ENCODE measurements at places on chromosomes 2 and 18.

GRCh38 chr18:60021556-60021955 is 121.8 kb downstream of the PMAIP1 start:
- DNase-seq = no peak

DNA sequence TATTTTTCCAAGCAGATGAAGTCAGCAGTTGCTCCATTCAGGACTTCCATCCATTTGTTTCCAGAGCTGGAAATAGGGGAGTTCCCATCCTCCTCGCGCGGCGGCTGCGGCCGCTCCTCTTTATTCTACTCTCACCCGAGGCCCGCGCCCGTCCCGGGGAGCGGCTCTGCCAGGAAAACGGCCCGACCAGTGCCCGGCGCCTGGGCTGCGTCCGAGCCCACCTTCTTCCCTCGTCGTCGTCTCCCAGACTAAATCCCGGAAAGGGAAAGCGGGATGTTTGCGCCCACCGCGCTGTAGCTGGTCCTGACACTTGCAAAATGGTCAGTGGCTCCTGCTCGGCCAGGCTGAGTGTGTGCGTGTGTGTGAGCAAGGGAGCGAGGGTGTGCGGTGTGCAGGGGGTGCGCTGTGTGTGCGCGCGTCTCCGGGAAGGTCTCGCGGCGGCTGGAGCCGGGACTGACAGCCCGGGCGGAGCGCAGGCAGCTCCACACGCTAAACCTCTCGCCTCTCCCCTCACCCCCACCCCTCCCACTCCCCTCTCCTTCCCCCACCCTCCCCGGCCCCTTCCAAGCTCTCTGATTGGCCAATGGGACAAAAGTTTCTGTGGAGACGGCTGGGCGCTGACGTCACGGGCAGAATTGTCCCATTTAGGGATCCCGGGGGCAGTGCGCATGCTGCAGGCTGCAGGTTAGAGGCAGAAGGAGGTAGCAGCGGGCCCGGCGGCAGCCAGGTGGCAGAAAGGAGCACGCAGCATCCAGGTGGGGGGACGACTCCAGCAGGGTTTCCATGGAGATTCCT is at the start of gene NOL4:
Gene NOL4, minus strand, starts transcription at position 491 of the 795 bp plus-strand sequence. CDS start 1,660 bp downstream, outside the sequence.
- no peak for DNase-seq

DNA sequence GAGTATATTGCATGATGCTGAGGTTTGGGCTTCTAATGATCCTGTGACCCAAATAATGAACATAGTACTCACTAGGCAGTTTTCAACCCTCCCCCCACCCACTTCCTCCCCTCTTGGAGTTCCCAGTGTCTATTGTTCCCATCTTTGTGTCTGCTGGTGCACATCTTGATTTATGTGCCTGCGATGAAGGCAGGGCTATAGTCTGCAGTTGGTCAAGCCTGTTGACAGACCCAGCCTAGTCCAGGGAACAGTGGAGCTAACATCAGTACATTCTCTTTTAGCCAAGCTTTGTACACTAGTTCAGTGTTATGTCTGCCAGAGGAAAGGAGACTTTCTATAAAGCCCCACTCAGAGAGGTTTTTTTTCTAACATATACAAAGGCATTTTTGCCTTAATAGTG is 287.6 kb downstream of the CPS1 start:
- DNase-seq = no peak

- no peak for DNase-seq
These were observed 190.7 kb downstream of the NOL4 start for GRCh38 chr18:34033968-34034367.

GRCh38 chr18:34873986-34874580 is 164.0 kb downstream of the DTNA start:
- DNase-seq = no peak

GRCh38 chr18:26460449-26461091 is 87.8 kb downstream of the KCTD1 start:
- DNase-seq = no peak

DNA sequence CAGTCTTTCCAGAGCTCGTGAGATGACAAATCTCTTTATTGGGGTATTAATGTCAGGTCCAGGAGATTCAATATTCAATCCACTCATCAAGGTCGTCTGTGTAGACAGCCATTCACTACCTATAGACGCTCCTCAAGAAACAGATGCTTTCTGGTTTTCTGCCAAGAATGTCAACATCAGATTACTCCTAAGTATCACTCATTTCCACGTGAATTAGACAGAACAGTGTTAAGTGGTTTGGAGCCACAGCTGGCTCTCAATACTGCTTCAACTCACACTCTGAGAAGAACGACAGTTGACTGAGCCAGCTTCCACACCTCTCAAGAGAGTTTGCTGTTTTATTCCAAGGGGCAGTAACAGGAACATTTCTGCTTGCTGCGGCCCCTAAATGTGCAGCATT is 113.5 kb upstream of the NEDD4L start:
- no peak for DNase-seq

GRCh38 chr18:14179306-14179705 is 47.1 kb upstream of the ZNF519 start:
- DNase-seq = no peak

- no peak for DNase-seq
These were observed 105.7 kb upstream of the PXDN start for GRCh38 chr2:1850031-1850430.

DNA sequence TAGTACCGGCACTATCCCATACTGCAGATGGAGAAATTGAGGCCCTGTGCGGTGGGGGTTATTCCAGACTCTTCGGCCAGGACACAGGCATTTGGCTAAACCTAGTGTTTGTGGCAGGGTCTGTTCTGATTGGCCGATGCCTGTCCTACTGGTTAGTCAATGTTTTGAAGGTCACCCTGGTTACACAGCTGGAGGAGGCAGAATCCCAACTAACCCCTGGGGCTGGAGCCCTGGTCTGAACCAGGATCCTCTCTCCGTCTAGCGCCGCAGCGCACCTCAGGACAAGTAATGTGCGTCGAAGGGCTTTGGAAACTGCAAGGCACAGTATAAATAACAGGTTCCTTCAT is 19.4 kb downstream of the TEX44 start:
- DNase-seq = no peak

GRCh38 chr2:74843899-74844298 is 10.0 kb downstream of the HK2 start:
- DNase-seq = no peak

DNA sequence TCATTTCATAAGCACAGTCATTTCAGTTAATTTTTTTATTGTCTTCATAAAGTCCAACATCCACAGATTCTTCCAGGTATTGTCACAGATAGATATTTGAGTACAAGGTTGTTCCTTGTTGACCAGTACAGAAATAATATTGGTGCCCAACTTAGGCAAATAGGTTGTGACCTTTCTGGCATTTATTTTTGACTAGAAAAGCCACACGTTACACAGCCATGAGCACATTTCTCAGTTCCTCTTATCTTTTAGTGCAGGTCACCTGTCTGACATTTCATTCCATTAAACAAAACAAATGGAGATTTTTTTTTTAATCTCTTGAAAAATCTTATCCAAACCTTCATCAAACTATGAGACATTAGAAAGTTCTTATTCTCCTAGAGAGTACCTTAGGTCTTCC is 428.8 kb downstream of the ZNF521 start:
- no peak for DNase-seq

- DNase-seq = no peak
These were observed 36.4 kb upstream of the LMAN1 start for GRCh38 chr18:59395226-59396175.

- no peak for DNase-seq
These were observed 204.1 kb downstream of the ARHGAP15 start for GRCh38 chr2:143333168-143333791.

DNA sequence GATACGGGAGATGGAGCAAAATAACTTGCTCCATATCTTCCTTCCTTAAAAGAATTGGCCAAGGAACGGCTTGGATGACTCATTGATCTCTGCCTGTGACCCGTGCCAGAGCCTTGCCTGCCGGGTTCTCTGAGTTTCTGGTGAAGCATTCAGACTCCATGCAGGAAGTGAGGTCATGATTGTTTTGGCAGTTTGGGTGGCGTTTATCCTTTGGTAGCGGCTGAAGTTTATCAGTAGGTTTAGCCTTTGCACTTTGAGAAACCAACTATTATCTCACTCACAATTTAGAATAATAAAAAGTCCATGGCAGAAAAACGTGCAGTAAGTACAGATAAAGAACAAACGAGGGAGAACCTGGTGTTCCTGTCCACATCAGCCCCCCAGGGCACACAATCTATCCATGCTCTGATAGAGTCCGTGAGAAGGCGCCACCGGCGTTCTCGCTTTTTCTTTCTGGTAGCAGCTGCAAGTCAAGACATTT is 15.0 kb upstream of the CTAGE1 start:
- no peak for DNase-seq

DNA sequence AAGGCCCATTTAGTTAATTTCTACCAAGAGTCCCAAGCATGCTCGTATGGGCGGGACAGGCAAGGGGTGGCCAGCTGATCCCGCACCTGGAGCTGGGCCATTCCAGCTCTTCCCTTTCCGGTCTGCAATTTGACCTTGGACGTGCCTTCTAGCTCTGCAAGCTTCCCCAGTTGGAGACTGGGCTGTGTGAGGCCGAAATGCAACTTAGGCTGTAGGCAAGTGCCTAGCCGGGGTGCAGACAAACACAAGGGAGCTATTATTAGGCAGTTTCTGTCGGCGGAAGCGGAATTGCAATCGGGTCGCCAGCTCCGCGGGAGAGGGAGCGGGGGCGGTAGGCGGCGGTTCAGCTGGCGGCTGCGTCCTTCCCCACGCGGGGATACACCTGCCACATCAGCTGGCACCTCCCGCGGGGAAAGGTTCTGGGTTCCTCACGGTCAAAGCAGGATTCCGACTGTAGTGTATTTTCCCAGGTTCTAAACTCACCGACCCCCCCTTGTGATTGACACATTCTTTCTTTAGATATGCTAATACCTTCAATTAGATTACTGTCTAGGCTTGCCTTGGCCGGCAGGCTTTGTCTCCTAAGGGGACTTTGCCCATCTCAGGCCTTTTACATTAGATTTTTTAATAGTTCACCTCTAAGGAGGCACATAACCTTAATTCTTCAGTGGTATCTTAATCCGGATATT is 17.1 kb upstream of the ZNF532 start:
- DNase-seq = no peak

DNA sequence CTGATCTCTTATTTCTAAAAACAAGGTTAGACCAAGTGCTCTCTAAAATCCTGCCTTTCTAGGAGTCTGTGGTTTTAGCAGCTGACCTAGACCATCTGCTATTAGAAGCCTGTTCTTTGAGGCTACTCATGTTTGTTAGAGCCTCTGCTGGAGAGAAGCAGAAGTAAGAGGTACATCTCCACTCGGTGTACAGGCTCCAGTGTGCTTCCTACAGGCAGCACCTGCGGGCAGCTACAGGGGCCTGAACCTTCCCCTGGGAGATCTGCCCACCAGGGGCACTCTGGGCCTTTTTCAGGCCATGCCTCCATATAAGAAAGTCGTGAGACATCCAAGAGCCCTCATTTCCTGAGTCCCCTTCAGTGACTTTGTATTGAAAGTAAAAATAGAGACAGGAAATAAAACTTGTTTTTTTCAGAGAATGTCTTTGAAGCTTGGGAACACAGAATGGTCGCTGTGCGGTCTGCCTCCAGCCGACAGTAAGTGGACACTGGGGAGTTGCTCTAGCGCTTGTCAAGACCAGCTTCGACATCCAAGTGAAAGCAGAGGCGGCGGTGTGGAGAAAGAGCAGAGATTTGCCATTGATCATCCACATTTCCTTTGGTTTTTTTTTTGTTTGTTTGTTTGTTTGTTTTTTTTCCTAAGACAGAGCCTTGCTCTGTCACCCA is 31.7 kb downstream of the ONECUT2 start:
- no peak for DNase-seq

DNA sequence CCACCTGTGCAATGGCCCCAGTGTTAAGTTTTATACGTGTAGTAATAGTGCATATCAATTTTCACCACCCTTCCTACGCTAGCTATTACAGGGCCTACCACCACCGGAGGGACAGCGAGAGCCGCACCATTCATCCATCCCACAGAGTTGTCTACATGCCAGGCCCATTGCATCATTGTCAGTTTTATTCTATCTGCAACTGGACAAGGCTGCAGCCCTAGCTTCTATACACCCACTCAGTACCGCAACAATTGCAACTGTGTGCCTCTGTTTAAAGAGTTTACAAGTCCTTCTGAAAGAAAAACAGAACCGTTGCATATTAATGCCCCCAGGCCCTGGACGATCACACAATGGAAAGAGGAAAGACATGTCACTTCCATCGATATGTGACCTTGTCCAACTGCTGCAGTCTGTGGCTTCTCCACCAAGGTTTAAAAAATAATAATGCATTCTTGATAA is 58.6 kb downstream of the ZEB2 start:
- no peak for DNase-seq

GRCh38 chr2:104825124-104825865 is 28.6 kb upstream of the POU3F3 start:
- no peak for DNase-seq

- DNase-seq = no peak
These were observed 61.7 kb downstream of the PRKCE start for GRCh38 chr2:45713136-45713535.

DNA sequence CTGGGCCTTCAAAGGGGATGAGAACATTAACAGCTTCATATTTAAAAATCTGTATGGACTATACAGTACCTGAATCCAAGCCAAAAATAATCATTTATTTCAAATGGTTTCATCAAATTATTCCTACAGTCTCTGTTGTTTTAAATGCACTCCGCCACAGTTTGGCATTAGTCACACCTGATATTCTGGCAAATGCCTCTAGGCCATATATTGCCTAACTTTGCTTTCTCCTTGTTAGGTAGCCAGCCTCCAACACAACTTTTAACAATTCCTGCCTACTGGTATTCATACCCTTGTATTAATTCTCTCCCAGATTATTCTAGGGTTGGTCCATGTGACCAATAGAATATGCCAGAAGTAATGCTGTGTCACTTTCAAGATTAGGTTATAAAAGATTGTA is 146.6 kb upstream of the FANCL start:
- DNase-seq = no peak

DNA sequence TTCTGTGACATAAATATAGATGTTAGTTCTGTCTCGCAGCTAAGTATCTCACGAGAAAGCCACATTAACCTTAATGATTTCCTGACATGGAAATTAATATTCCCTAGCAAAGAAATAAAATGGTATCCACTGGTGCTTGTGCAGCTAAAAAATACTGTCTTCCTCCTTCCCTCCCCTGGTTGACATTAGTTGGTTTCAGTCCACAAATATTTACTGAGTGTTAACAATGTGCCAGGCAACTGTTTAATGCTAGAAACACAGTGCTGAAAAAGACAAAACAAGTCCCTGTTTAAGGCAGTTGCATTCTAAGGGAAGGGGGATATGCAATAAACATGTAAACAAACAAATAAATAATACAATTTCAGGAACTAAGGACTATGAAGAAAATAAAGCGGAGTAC is 44.2 kb upstream of the VPS54 start:
- no peak for DNase-seq

GRCh38 chr2:231296401-231296974 is 98.1 kb downstream of the ARMC9 start:
- no peak for DNase-seq

DNA sequence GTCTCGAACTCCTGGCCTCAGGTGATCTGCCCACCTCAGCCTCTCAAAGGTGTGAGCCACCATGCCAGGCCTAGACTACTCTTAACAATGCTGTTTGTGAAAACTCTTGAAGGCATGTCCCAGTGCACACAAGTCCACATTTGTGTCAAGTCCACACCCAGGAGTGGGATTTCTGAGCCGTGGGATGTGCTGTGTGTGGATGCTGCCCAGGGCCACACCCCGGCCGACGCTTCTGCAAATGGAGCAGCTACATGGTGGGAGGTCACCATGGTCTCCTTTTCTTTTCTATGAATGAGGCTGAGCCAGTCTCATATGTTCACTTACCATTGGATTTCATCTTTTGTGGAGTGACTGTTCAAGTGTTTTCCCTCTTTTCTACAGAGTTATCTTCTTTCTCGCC is 15.8 kb downstream of the SNED1 start:
- DNase-seq = no peak

Data from stimulated activated CD8-positive, alpha-beta memory T cell treated with anti-CD3 and anti-CD28 coated beads, Interleukin-7, amount 100 ng/mL, for 48 hours (primary cell).